ENCODE measurements at places on chromosomes 2 and 18.

- no peak for DNase-seq
- no peak overlapping the region for H3K27ac ChIP-seq
- H3K4me1 ChIP-seq, result no peaks in the 10 kb centered on the region
- no peaks in the 10 kb centered on the region for H3K27me3 ChIP-seq
Observed at GRCh38 chr2:43751476-43751990, 22.3 kb upstream of the DYNC2LI1 start.

- no peaks in the 10 kb centered on the region for H3K27me3 ChIP-seq
- H3K4me1 ChIP-seq, result no peaks in the 10 kb centered on the region
- H3K4me3 ChIP-seq, result no peak overlapping the region
- no peak overlapping the region for H3K27ac ChIP-seq
Observed at GRCh38 chr2:241777170-241777685, 606 bp downstream of the GAL3ST2 start.

GRCh38 chr2:65355186-65355831, 77.1 kb downstream of the SPRED2 start:
- no peaks in the 10 kb centered on the region for H3K27me3 ChIP-seq
- no peak overlapping the region for H3K4me3 ChIP-seq
- H3K4me1 ChIP-seq, result peaks cover 12% of the 10 kb centered on the region
- H3K36me3 ChIP-seq, result no peaks in the 10 kb centered on the region
- H3K27ac ChIP-seq, result no peak overlapping the region
- no peak for DNase-seq

DNA sequence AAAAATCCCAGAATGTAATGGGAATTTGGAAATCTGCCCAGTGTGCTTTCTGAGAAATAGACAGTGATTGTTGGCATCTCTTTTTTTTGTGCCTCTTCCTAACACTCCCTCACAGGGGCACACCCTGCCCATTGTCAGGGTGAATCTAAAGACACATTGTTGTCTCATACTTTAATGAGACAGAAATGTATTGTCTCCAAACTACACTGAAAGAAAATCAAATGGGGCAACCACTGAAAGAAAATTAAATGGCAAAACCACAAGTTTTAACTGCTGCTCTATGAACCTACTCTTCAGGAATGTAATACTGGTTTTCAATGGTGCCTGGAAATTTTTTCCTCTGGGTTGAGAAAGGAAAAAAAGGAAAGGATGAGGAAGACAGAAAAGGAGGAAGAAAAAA, 43.2 kb upstream of the GLS start:
- H3K4me3 ChIP-seq, result no peak overlapping the region
- peaks cover 50% of the 10 kb centered on the region for H3K4me1 ChIP-seq
- peak overlapping the region; percentile 58 for H3K27ac ChIP-seq
- H3K27me3 ChIP-seq, result no peaks in the 10 kb centered on the region

DNA sequence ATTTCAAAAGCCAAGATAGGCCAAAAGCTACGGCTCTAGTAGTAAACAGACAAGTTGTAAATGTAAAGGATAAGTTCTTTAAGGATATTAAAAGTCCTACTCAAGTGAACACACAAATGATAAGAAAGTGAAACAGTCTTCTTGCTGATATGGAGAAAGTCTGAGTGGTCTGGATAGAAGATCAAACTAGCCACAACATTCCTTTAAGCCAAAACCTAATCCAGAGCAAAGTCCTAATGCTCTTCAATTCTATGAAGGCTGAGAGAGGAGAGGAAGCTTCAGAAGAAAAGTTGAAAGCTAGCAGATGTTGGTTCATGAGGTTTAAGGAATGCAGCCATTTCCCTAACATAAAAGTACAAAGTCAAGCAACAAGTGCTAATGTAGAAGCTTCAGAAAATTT, 111.7 kb upstream of the ZEB2 start:
- H3K4me1 ChIP-seq, result no peaks in the 10 kb centered on the region
- no peaks in the 10 kb centered on the region for H3K27me3 ChIP-seq
- no peak overlapping the region for H3K4me3 ChIP-seq
- H3K27ac ChIP-seq, result no peak overlapping the region

GRCh38 chr2:194696690-194697089, 960.3 kb upstream of the SLC39A10 start:
- no peak overlapping the region for H3K27ac ChIP-seq
- no peaks in the 10 kb centered on the region for H3K36me3 ChIP-seq
- no peaks in the 10 kb centered on the region for H3K4me1 ChIP-seq
- no peaks in the 10 kb centered on the region for H3K27me3 ChIP-seq

- no peak for DNase-seq
- H3K4me1 ChIP-seq, result no peaks in the 10 kb centered on the region
- no peak overlapping the region for H3K4me3 ChIP-seq
- H3K27ac ChIP-seq, result no peak overlapping the region
Observed at GRCh38 chr18:79664525-79665125, 15.0 kb upstream of the CTDP1 start.

GRCh38 chr2:39144416-39144815, 23.6 kb upstream of the SOS1 start:
- DNase-seq, result no peak
- H3K4me3 ChIP-seq, result no peak overlapping the region

DNA sequence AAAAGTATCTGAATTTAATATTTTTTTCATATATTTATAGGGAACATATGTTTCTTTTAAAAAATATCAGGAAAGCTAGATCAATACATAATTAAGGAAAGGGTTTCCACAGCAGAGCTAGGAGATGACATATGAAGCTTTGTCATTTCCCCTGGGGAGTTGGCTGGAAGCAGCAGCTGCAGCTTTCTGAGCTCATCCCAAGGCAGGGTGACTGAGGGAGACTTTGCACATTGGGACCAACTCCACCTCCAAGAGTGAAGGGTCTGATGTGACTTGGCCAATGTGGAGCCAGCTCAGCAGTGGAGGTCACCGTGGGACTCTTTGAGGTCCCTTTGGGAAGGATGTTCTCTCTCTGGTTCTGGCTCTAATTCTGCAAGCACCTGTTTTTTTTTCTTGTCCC, 315.1 kb downstream of the RDH14 start:
- no peak overlapping the region for H3K27ac ChIP-seq
- no peaks in the 10 kb centered on the region for H3K4me1 ChIP-seq
- no peaks in the 10 kb centered on the region for H3K36me3 ChIP-seq
- no peak overlapping the region for H3K4me3 ChIP-seq
- no peaks in the 10 kb centered on the region for H3K27me3 ChIP-seq

DNA sequence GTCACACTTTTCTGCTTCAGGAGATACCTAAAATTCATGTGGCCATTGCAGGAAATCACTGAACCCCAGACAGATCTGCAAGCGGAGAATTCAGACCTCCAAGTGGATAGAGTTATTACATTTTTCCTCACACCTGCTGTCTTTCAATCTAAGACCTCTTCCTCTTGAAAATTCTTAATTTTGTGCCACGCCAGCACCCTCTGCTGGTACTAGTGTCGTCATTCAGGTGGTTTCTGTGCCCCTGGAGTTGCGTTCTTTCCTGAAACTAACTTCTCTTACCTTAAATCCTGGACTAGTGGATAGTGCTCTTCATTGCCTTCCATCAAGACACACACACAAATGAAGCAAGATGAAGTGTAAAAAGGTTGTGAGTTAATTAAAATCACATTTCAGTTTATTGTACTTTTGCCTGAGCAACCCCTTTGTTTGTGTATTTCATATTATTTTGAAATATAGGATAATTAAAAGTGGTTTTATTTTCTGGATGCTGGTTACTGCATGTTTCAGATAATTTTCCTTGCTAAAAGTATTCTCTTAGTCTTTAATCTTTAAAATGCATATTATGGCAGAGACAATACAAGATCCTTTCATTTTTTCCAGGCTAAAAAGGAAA, 1.6 kb upstream of the DNER start:
- no peak for DNase-seq
- H3K36me3 ChIP-seq, result no peaks in the 10 kb centered on the region
- no peak overlapping the region for H3K27ac ChIP-seq
- peaks cover 19% of the 10 kb centered on the region for H3K4me1 ChIP-seq

DNA sequence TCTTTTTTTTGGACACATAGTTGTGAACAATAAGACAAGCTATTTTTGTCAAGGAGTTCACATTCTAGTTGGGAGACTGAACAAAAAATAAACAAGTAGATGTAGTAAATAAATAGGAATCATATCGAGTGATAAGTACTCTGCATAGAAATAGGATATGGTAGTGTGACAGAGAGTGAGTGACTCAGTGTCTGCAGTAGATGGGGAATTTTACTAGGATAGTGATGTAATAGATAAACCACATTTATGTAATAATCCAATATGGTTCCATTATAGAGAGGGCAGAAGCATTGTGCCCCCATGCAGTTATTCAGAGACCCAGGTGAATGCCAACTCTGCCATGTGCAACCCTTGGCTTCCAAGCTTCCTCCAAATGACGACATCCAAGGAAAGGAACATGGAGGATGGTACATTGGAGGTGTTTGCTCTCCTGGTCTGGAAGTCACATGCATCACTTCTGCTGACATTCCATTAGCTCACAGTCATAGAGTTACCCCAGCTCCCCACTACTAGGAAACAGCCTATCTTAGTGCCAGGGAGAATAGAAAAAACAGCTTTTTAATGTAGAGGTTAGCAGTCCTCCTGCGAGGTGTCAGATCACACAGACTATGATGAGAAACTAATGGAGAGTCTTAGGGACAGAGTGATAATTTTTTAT, 595.4 kb downstream of the NYAP2 start:
- no peaks in the 10 kb centered on the region for H3K27me3 ChIP-seq
- no peak for DNase-seq
- H3K4me3 ChIP-seq, result no peak overlapping the region
- H3K27ac ChIP-seq, result no peak overlapping the region

GRCh38 chr18:35071819-35072247, 30.6 kb downstream of the MAPRE2 start:
- H3K36me3 ChIP-seq, result no peaks in the 10 kb centered on the region
- H3K4me3 ChIP-seq, result peak overlapping the region; percentile 4
- H3K27ac ChIP-seq, result peak overlapping the region; percentile 51
- H3K4me1 ChIP-seq, result peaks cover 54% of the 10 kb centered on the region

GRCh38 chr18:33934258-33934657, 290.5 kb downstream of the NOL4 start:
- H3K4me1 ChIP-seq, result no peaks in the 10 kb centered on the region
- no peaks in the 10 kb centered on the region for H3K27me3 ChIP-seq
- DNase-seq, result no peak

DNA sequence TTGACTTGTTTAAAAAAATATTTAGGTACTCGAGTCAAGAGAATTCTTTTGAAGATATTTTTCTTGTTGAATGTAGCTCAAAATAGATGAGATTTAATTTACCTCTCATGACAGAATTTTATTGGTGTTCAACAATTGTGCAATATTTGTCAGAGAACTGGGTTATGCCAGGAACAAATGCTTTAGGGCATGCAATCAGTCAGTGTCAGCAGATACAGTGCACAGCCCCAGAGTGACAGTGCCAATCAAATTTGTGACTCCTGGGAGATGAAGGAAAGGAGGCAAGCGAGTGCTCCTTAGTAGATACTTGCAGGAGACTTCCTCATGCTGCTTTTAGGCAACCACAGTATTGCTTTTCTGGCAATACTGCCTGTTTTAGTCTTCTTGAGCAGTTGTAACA, 81.2 kb upstream of the DSEL start:
- no peak overlapping the region for H3K4me3 ChIP-seq
- no peak for DNase-seq
- H3K27me3 ChIP-seq, result no peaks in the 10 kb centered on the region
- H3K4me1 ChIP-seq, result no peaks in the 10 kb centered on the region
- H3K36me3 ChIP-seq, result no peaks in the 10 kb centered on the region

DNA sequence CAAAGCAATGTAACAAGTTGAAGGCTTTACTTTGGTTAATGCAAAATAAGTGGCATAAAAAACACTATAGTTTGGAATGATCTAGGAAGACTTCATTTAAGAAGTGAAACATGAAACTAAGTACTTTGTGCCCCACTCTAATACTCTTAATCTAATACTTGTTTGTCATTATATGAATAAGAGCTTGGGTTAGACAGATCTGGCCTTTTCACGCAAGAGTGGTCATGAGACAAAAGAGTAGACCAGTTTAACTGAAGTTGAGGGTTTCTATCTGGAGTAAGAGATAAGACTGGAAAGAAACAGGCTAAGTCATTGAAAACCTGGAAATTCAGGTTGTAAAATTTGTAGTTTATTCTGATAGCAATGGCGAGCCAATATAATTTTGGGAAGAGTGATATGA, 2.8 kb downstream of the SLC30A6 start:
- no peak overlapping the region for H3K27ac ChIP-seq
- H3K36me3 ChIP-seq, result no peaks in the 10 kb centered on the region
- peaks cover 9% of the 10 kb centered on the region for H3K4me1 ChIP-seq
- DNase-seq, result no peak
- no peaks in the 10 kb centered on the region for H3K27me3 ChIP-seq

GRCh38 chr2:234258562-234259141, 208.2 kb downstream of the SPP2 start:
- H3K4me1 ChIP-seq, result no peaks in the 10 kb centered on the region
- no peak overlapping the region for H3K4me3 ChIP-seq
- no peak overlapping the region for H3K27ac ChIP-seq

- no peak overlapping the region for H3K4me3 ChIP-seq
- H3K4me1 ChIP-seq, result no peaks in the 10 kb centered on the region
- H3K27ac ChIP-seq, result no peak overlapping the region
- DNase-seq, result no peak
Observed at GRCh38 chr18:64409511-64409910, 260.6 kb upstream of the LINC00305 start.

DNA sequence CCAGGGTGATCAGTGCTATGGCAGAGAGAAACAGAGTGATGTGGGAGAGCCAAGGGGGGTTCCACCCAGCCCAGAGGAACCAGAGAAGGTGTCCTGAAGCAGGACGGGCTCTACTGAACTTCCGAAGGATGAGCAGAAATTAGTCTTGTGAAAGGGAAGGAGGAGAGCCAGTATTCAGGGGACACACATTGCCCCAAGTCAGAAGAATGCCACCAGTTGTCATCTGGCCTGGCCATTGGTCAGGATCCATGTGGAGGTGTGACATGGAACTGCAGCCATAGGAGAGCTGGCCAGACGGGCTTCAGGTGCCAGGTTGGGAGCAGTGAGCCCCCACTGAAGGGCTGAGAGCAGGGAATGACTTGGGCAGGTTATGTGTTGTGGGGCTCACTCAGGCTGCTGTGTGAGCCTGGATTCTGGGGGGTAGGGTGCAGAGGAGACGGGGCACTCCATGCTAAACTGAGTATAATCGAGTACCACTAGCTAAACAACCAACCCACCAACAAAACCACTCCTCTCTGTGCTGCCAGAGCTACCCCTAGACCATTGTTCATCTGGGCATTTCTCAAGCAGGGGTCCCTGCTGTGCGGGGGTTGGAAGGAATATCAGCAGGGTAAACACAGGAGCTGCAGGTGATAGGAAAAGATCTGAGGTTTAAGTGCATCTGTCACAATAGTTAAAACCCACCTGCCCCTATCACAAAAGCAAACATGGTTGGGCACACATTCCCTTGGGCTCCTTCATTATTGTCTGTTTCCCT, 25.3 kb downstream of the MARCO start:
- H3K27ac ChIP-seq, result no peak overlapping the region
- no peaks in the 10 kb centered on the region for H3K36me3 ChIP-seq
- no peaks in the 10 kb centered on the region for H3K4me1 ChIP-seq
- DNase-seq, result no peak
- H3K4me3 ChIP-seq, result no peak overlapping the region

DNA sequence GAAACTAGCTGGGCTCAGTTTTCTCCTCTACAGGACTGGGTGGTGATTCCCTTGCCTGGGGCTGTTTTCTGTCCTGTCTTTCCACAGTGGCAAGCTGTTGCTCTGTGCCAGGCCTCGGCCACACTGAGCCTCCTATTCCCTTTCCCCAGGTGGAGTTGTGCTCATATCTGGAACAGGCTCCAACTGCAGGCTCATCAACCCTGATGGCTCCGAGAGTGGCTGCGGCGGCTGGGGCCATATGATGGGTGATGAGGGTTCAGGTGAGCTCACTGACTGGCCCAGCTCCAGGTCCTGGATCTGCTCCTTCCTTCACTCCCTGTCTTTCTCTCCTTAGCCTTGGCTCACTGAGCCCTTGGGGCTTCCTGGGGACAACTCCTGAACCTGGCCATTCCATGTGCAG, 4.0 kb downstream of the NAGK start:
- H3K36me3 ChIP-seq, result peaks cover 30% of the 10 kb centered on the region
- H3K4me1 ChIP-seq, result peaks cover 14% of the 10 kb centered on the region
- H3K27me3 ChIP-seq, result no peaks in the 10 kb centered on the region
- DNase-seq, result no peak
- H3K4me3 ChIP-seq, result no peak overlapping the region

Data from thoracic aorta (tissue), 2 donors.